Stimulated activated CD8-positive, alpha-beta memory T cell treated with anti-CD3 and anti-CD28 coated beads, Interleukin-2, amount 100 ng/mL, for 1 hour (primary cell): ENCODE measurements at places on chromosomes 4 and X.

DNA sequence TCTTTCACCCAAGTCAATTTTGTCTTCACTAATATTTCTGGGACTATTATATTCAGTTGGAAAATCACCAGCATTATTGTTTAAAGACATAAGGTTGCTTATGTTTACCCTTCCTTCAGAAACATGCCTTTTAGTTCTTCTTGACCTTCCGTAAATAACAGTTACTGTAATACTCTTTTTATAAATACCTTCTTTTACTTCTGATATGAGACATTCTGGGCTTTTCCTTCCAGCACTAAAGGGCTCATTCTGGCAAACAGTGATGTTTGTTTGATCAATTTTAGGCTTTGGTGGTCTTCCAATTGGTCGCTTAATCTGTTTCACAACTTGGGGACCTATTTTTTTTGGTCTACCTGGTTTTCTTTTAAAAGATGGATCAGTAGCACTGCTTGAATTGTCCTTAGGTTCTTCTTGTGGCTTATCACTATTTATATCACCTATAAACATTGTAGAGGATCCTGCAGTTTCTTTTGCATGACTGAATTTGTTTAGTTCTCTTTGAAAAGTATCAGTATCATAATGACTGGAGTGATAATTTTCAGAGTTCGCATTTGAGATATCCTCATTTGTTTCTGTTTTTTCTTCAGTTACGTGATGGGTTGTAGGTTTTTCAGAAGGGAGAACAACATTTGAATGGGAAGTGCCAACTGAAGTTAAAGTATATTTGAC, 64.8 kb downstream of the NCAPG start:
- no peak for DNase-seq

DNA sequence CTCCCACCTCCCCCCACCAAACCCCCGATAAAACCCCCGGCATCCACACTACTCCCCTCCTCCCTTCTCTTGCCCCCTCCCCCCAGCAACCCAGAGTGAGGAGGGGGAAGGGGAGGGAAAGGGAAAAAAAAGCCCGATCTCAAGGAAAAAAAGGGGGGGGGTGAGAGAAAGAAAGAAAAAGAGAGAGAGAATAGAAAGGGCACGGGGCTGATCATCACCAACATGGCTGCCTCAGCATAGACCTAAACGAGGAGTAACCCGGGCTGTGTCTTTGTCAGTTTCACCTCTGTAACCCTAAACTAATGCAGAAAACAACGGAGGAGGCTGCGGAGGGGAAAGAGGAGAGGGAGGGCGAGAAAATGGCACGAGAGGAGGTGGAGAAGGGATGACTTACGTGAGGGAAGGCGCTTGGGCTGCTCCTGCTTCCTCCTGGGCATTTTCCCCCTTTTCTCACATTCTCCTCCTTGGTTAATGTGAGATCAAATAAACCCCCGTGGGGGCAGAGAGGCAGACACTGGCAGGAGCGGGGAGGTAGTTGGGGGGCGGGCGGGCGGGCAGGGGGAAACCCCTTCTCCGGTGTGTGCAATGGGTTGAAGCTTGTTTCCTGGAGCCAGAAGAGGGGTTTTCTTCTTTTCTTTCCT, 532 bp downstream of the ZNF827 start:
- no peak for DNase-seq

- DNase-seq: no peak
Measured at GRCh38 chr4:80229128-80229527, 31.8 kb downstream of the PRDM8 start.

DNA sequence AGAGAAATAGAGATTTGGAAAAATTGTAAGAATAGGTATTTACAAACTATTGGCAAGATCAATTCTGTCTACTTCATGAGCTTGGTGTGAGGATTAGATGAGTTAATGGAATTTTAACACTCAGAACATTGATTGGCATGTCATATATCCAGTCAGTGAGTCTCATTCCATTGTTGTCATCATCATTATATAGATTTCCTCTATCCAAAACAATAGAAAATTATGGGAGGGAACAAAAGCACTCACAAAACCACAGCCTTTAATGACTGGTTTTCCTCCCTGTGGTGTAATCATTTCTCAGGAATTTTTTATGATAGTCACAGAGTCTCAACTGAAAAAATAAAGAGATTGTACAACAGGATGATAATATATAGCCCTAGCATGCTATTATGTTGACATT, 21.1 kb downstream of the KLHL5 start:
- DNase-seq: no peak

DNA sequence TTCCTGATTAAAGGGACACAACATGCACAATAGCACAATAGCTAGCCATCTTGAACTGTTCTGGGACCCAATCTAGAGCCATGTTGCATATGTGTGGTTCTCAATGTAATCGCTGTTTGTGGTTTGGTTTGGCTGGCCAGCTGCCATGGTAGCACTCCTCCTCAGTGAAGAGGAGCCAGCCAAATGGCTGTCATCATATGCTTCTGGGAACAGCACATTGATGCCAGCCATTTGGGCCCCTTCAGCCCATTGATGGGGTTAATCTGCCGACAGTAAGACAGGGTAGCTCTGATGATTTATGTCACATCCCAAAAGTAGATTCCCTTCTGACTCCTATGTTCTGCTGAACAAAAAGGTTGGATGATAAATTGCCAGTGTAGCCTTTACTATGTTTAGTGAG, 48.5 kb downstream of the AWAT2 start:
- no peak for DNase-seq

GRCh38 chr4:87584222-87584908, 24.0 kb upstream of the DSPP start:
- DNase-seq: no peak

DNA sequence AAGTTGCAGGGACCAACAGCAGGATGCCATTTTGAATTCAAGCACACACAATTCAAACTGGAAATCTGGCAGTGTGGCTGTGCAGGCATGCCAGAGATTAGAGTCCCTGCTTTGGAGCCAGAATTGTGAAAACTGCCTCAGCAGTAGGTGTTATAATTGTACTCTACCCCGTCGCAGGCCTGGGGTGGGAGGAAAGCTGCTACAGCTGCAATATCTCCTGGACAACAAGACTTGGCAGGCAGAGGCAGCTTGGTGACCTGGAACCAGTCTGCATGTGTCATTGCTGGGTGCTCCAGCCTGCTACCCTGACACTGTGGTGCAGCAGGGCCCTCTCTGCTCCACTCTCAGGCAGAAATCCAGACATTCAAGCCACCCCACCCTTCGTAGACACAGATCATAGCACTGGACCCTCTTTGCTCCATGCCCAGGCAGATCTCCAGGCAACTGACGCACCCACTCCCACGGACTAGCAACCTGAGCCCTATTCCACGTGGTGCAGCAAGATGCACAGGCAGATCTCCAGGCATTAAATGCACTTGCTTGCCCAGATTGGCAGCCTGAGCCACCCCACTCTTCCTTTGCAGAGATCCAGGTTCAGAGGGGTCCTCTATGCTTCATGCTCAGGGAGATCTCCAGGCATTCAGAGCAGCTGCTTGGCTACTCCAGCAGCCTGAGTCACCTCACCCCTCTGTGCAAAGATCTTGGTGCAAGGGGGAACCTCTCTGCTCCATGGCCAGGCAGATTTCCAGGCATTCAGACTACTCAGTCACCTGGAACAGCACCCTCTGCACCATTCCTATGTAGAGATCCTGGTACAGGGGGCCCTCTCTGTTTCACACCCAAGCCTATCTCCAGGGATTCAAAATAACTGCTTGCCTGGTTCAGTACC, 140.5 kb downstream of the LRBA start:
- no peak for DNase-seq

DNA sequence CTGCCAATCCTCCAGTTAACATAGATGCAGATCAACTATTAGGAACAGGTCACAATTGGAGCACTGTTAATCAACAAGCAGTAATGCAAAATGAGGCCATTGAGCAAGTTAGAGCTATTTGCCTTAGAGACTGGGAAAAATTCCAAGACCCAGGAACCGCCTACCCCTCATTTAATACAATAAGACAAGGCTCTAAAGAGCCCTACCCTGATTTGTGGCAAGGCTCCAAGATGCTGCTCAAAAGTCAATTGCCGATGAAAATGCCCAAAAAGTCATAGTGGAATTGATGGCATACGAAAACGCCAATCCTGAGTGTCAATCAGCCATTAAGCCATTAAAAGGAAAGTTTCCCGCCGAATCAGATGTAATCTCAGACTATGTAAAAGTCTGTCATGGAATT, 20.5 kb upstream of the TRIM61 start:
- DNase-seq: no peak

- DNase-seq: no peak
Measured at GRCh38 chrX:40749681-40750494, 14.5 kb upstream of the MED14 start.
